ENCODE measurements at places on chromosomes 13 and 19.

GRCh38 chr19:17209126-17210036 is 5.8 kb upstream of the USE1 start:
- DNase-seq = peak; percentile 77

- no peak for DNase-seq
Observed at GRCh38 chr19:14559916-14560775, 11.7 kb downstream of the NDUFB7 start.

GRCh38 chr13:39266426-39266825 is 228.2 kb downstream of the NHLRC3 start:
- no peak for DNase-seq

GRCh38 chr19:57327993-57328392 is 7.7 kb downstream of the ZNF543 start:
- no peak for DNase-seq

DNA sequence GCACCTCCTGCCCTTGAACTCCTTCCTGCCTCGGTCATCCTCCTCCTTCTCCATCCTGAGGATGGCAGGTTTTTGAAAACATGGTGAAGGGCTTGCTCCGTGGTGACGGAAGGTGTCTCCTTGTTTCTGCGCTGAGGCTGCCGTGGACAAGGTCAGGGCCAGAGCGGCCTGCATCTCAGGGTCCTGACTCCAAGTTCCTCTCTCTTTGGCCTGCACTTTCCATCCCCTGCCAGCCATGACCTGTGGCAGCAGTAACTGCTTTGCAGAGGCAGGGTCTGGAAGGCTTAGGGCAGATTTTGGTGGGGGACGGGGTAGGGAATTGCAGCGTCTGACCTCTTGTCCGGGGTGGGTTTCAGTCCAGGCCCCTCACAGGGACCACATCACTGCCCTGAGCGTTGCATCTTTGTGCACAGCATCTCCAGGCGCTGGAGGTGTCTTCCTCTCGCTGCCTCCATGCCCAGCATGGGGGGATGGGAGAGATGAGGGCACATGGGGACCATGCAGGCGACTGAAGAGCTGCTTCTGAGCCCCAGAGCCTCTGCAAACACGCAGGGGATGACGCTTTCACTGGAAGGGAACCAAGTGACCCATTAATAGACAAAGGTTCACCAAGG is 216.8 kb downstream of the TEX29 start:
- DNase-seq = no peak

DNA sequence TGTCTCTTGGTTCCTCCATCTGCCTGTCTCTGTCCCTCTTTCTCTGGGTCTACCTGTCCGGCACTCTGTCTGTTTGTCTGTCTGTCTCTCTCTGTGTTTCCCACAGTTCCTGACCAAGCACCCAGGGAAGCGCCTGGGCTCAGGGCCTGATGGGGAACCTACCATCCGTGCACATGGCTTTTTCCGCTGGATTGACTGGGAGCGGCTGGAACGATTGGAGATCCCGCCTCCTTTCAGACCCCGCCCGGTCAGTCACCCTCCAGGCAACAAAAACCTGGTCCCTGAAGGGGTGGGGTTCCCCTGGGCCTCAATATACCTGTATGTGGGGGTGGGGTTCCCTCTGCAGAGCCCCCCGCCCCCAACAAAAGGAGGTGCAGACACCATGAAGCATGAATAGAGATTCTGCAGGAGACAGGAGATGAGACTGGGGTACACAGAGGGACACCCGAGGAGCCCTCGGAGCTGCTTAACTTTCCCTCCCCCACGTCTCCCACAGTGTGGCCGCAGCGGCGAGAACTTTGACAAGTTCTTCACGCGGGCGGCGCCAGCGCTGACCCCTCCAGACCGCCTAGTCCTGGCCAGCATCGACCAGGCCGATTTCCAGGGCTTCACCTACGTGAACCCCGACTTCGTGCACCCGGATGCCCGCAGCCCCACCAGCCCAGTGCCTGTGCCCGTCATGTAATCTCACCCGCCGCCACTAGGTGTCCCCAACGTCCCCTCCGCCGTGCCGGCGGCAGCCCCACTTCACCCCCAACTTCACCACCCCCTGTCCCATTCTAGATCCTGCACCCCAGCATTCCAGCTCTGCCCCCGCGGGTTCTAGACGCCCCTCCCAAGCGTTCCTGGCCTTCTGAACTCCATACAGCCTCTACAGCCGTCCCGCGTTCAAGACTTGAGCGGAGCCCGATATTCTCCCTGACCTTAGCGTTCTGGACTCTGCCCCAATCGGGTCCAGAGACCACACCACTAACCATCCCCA is 2.6 kb upstream of the CACNG7 start:
- peak; percentile 91 for DNase-seq

DNA sequence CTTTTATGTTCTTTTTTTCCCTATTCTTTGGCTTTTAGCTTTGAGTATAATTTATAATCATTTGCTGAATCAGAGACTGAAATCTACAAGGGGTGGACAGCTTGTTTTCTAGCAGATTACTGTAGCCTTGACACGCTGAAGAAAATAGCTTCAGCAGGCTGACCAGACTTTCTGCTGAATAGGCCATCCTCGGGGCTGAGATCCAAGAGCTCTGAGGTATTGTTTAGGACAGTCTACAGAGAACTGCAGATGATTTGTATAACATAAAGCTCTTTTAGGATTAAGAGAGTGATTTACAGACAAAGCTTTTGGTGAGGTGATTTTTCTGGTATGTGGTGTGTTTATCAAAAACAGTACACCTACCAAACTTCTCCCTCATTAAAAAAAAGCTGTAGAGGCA is 16.8 kb downstream of the POLR1D start:
- no peak for DNase-seq

DNA sequence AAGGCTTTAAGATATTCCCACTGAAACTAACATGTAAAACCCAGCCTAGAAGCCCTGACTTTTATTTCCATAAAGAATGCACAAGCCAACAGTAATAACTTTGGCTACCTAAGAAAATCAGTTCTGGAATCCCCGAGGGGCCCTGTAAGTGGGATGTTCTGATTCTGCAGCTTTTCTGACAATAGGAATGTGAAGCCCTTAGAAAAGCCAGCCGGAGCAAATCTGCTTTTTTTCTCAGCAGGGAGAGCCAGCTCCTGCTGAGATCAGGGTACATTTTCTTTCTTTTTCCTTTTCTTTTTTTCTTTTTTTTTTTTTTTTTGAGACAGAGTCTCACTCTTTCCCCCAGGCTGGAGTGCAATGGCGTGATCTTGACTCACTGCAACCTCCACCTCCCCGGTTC is 8.0 kb upstream of the GARRE1 start:
- no peak for DNase-seq

DNA sequence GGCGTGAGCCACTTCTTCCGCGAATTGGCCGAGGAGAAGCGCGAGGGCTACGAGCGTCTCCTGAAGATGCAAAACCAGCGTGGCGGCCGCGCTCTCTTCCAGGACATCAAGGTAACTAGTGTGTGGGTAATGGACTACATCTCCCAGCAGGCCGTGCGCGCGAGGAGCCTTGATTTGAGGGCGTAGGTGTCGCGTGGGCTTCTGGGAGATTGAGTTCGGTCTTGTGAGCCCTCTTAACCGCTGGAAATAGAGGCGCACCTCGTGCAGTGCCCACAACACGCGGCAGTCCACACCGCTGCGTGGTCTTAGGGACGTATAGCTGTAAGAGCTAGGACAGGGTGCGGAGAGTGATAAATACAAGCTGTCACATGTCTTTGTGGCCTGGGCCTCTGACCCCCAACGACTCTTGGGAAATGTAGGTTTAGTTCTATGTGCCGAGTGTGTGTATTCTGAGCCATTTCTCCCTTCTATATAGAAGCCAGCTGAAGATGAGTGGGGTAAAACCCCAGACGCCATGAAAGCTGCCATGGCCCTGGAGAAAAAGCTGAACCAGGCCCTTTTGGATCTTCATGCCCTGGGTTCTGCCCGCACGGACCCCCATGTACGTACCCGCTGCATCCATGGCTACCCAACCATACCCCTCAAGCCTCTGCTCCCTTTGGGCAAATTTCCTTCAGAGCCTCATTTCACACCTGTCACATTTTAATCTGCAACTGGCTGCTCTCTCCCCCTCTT is 864 bp downstream of the FTL start:
- peak; percentile 82 for DNase-seq

GRCh38 chr19:37964109-37964508 is 57.1 kb downstream of the SIPA1L3 start:
- DNase-seq = no peak

DNA sequence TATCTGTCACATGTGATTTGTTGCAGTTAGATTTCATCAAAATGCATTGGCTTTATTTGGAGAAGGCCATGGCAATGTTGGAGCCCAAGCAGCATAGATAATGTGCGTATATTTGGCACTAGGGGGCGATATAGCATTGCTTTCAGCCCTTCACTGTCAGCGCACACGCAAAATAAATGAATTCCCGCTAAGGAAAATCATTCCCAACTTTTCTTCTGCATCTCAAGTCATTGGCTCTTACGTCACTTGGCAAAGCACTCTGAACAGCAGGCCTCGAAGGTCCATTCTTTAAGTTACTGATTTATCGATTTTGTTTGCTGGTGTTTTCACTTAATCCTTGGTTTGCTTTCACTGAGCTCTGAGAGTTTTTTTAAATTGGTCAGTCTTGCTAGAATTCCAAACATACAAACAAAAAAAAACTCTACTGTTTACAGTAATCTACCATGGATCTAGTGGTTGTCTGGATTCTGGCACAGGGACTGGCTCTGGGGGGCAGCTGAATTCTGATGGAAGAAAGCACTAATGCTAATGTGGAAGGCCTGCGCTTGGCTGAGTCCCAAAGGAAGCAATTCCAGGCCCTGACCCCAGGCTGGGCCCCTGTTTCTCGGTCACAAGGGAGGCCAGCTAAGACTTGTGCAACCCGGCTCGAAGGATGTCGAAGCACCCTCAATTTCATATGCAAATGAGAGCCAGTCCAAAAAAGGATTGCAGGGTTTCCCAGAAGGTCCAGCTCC is 97.7 kb upstream of the IPO5 start:
- peak; percentile 46 for DNase-seq

- DNase-seq = no peak
Observed at GRCh38 chr13:92781965-92782690, 444.5 kb upstream of the GPC6 start.

- peak; percentile 96 for DNase-seq
Observed at GRCh38 chr19:3618144-3618810, 8.3 kb downstream of the CACTIN start.

DNA sequence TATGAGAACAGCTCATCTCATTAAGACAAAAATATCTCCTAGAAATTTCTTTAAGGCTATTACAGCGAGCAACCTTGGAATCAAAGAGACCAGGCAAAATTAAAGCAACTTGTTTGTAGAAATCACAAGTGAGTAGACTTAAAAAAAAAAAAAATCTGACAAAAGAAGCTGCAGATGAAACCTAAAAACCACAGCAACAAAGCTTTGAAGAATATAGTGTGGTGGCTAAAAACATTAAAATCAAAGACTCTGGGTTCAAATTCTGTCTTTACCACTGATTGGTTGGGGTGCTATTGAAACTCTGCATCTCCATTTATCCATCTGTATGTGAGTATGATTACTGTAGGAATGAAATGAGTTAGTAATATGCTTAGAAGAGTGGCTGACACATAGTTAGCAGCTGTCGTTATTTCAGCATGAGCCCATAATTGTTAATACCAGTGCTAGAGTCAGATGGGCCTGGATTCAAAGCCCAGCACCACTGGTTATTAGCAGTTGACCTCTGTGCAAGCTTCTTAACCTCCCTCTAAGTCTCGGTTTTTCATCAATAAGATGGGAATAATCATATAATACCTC is 157.6 kb downstream of the FOXO1 start:
- no peak for DNase-seq

Data from GM13977 (cell line).